ENCODE measurements at places on chromosomes 4 and X. TPM values are rescaled to one million over a fixed set of nuclear protein-coding genes. Genes with fewer than 3 reads are reported as not detected.

UCP1 gene
- total RNA-seq, result not detected

GRCh38 chr4:79121875-79122358, 182.7 kb upstream of the PAQR3 start:
- peaks cover 19% of the 10 kb centered on the region for H3K36me3 ChIP-seq
- no peaks in the 10 kb centered on the region for H3K4me1 ChIP-seq
- H3K4me3 ChIP-seq, result no peak overlapping the region
- no peak overlapping the region for H3K27ac ChIP-seq
- no peak for DNase-seq

ZNF732 gene
- total RNA-seq, result 13.4 TPM

GRCh38 chr4:123380728-123381716, 15.6 kb upstream of the SPRY1 start:
- no peak overlapping the region for H3K4me3 ChIP-seq
- H3K36me3 ChIP-seq, result peaks cover 9% of the 10 kb centered on the region

DNA sequence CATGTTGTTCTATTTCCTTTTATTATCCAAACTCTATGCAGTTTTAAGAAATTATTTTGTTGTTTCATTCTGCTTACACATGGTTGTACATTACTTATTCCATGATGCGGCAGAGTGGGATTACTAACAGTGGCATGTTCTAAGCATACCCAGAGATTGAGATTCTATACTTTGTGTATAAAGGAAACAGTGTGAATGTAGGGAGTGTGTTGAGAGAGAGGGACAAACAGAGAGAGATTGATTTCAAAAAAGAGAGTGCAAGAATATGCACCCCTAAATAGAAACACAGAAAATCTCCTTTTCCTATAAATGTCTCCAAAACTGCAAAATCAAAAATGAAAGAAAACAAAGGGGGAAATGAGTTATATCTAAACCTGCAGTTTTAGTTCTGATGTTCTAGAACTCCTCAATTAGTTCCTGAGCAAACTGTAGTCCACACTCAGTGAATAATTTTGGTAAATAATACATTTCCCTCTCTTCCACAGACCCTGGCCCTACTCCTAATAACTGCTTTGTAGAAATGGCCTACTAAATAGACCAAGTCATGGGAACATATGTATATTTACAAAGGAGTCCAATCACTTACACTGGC, 31.0 kb downstream of the SLC9B1 start:
- DNase-seq, result no peak
- peaks cover 10% of the 10 kb centered on the region for H3K36me3 ChIP-seq
- H3K27ac ChIP-seq, result no peak overlapping the region
- no peaks in the 10 kb centered on the region for H3K4me1 ChIP-seq

DNA sequence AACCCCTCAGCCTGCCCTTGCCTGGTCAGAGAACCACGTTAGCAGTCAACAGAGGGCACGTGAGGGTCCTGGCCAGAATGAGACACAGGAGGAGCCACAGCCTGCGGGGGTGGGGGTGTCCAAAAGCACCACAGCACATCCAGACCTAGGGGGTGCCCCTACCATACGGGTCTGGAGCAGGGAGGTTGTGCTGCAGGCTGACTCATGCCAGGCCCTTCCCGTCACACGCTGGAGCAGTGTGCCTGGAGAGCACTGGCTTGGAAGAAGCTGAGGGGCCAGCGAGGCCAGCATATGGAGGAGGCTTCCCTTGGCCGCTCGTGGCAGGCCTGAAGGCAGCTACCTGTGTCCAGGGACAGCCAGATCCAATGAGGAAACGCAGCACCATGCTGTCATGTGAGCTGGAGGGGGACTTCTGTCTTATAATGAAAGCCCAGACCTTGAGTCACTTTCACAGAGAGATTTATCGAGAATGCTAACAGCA, 1.5 kb upstream of the IRAK1 start:
- peaks cover 23% of the 10 kb centered on the region for H3K36me3 ChIP-seq
- no peak overlapping the region for H3K4me3 ChIP-seq
- no peaks in the 10 kb centered on the region for H3K4me1 ChIP-seq
- no peak overlapping the region for H3K27ac ChIP-seq
- H3K27me3 ChIP-seq, result no peaks in the 10 kb centered on the region
